Left lung (tissue), 14 donors: ENCODE measurements at places on chromosomes 4 and X. TPM values are rescaled to one million over a fixed set of nuclear protein-coding genes. Genes with fewer than 3 reads are reported as not detected.

GRCh38 chrX:132676561-132677186 lies 187.8 kb upstream of the MBNL3 start:
- H3K27ac ChIP-seq: no peak overlapping the region
- H3K4me3 ChIP-seq: no peak overlapping the region
- DNase-seq: no peak
- H3K36me3 ChIP-seq: no peaks in the 10 kb centered on the region
- H3K4me1 ChIP-seq: no peaks in the 10 kb centered on the region
- no peaks in the 10 kb centered on the region for H3K27me3 ChIP-seq

GRCh38 chrX:20265221-20265725 lies 1.4 kb downstream of the RPS6KA3 start:
- H3K4me1 ChIP-seq: no peaks in the 10 kb centered on the region
- peak overlapping the region; percentile 32 for H3K4me3 ChIP-seq
- peak; percentile 74 for DNase-seq
- no peaks in the 10 kb centered on the region for H3K27me3 ChIP-seq
- peak overlapping the region; percentile 78 for H3K27ac ChIP-seq
- H3K36me3 ChIP-seq: no peaks in the 10 kb centered on the region

DNA sequence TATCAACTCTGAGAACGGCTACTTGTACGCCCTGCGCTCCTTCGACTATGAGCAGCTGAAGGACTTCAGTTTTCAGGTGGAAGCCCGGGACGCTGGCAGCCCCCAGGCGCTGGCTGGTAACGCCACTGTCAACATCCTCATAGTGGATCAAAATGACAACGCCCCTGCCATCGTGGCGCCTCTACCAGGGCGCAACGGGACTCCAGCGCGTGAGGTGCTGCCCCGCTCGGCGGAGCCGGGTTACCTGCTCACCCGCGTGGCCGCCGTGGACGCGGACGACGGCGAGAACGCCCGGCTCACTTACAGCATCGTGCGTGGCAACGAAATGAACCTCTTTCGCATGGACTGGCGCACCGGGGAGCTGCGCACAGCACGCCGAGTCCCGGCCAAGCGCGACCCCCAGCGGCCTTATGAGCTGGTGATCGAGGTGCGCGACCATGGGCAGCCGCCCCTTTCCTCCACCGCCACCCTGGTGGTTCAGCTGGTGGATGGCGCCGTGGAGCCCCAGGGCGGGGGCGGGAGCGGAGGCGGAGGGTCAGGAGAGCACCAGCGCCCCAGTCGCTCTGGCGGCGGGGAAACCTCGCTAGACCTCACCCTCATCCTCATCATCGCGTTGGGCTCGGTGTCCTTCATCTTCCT lies 2.7 kb downstream of the PCDH10 start:
- DNase-seq: no peak
- peaks cover 57% of the 10 kb centered on the region for H3K4me1 ChIP-seq
- no peak overlapping the region for H3K27ac ChIP-seq
- no peaks in the 10 kb centered on the region for H3K36me3 ChIP-seq
- H3K27me3 ChIP-seq: peaks cover 78% of the 10 kb centered on the region
- H3K4me3 ChIP-seq: peak overlapping the region; percentile 35

GRCh38 chr4:110704748-110705439 lies 82.0 kb upstream of the PITX2 start:
- no peak for DNase-seq
- H3K4me3 ChIP-seq: no peak overlapping the region
- H3K4me1 ChIP-seq: no peaks in the 10 kb centered on the region
- no peaks in the 10 kb centered on the region for H3K36me3 ChIP-seq

EOLA1 gene
- 18.7 TPM for total RNA-seq

SLAIN2 gene
- total RNA-seq: 87.0 TPM

ADAMTS3 gene
- total RNA-seq: 3.1 TPM

IL9R gene
- 0.23 TPM for total RNA-seq
